Ovary (tissue), 10 donors: ENCODE measurements at places on chromosomes 5 and 9. TPM values are rescaled to one million over a fixed set of nuclear protein-coding genes. Genes with fewer than 3 reads are reported as not detected.

DNA sequence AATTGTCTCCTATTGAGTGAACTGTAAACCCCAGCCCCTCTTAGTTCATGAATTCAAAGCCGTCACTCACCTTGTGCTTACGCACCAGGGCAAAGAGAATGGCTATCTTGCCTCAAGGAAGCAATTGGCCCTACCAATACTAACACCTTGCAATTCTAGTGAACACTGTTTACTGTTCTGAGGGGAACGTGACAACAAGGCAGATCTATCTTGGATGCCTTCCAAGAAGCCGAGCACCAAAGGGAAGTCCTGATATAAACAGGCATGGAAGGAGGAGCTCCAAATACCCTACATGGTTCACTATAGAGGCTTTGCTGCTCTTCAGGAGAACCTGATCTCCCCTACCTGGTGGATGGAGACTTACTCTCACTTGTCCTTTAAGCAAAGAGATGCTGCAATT, 1.7 kb upstream of the PLPPR1 start:
- peaks cover 8% of the 10 kb centered on the region for H3K4me1 ChIP-seq
- no peak overlapping the region for H3K4me3 ChIP-seq
- DNase-seq, result no peak
- no peaks in the 10 kb centered on the region for H3K27me3 ChIP-seq

DNA sequence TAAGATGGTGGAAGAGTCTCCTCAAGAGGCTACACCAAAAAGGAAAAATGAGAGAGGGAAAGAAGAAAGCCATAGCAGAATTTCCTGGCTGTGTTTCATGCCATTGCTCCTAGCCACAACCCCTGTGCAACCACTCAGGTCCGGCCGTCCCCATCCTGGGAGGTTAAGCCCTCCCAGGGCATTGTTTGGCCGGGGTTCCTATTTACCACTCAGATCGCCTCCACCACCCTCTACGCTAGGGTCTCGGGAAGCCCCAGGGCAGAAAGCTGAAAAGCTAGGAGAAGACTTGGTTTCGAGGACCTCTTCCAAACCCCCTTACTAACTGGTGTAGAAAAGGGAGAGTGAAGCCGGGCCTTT, 715 bp downstream of the RC3H2 start:
- peak; percentile 26 for DNase-seq
- H3K36me3 ChIP-seq, result no peaks in the 10 kb centered on the region
- H3K4me3 ChIP-seq, result peak overlapping the region; percentile 100
- H3K27ac ChIP-seq, result peak overlapping the region; percentile 83
- no peaks in the 10 kb centered on the region for H3K27me3 ChIP-seq

DNA sequence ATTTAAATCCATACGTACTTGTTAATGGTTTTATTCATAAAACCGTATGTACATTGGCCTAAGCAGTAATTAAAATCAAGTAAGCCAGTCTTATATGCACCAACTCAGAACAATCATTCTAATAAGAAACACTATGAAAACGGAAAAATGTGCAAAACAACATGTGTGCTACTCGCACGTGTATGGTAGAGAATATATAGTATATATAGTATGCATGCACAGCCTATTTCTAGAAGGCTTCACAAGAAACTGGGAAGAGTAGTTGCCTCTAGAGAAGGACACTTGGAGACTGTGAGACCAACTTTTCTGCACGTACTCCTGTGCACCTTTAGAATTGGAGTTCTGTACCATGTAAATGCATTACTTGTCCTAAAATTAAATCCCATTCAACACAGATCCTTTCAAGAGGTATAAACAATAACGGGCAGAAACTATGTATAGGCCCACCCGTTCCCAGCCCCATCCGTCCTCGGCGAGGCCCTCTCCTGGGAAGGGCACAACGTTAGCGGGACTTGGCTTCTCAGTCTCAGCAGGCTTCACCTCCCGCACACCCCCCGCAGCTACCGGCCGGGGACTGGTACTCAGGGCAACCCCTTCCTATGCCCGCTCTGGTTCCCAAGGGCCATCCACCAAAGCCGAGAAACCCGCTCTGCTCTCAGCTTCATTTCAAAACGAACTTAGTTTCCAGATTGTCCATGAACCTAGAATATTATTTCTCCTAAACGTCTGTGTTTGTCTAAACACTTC, 2.0 kb downstream of the CDC14B start:
- H3K36me3 ChIP-seq, result no peaks in the 10 kb centered on the region
- H3K4me1 ChIP-seq, result no peaks in the 10 kb centered on the region
- no peak for DNase-seq
- no peaks in the 10 kb centered on the region for H3K27me3 ChIP-seq
- no peak overlapping the region for H3K4me3 ChIP-seq

DNA sequence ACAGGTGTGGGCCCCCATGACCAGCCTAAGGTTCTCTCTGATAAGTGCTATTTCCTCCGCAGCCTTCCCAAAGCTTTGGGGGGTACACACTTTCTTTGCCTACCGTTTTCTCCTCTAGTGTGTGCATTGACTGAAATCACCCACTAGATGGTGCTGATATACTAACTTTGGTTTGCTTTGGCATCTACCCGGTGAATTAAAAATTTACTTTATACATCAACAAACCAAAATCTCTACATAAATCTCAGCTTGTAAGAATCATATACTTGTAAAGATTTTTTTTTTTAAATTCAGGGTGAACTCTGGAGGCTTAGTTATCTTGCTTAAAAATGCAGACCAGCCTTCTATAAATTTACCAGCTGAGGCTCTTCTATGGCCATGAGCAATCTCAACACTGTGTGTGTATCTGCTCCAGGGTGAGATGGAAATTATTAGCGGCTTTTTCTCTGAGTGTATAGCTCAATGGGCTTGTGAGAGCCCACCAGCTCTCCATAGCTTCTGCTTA, 475.7 kb upstream of the TNC start:
- no peak overlapping the region for H3K4me3 ChIP-seq
- H3K4me1 ChIP-seq, result no peaks in the 10 kb centered on the region
- no peaks in the 10 kb centered on the region for H3K36me3 ChIP-seq
- DNase-seq, result no peak
- no peak overlapping the region for H3K27ac ChIP-seq

GRCh38 chr5:122942164-122942914, 94.2 kb downstream of the PPIC start:
- DNase-seq, result no peak
- H3K4me1 ChIP-seq, result peaks cover 3% of the 10 kb centered on the region
- H3K4me3 ChIP-seq, result no peak overlapping the region
- H3K36me3 ChIP-seq, result no peaks in the 10 kb centered on the region
- no peak overlapping the region for H3K27ac ChIP-seq
- H3K27me3 ChIP-seq, result no peaks in the 10 kb centered on the region

GRCh38 chr5:13926731-13927130, 17.8 kb downstream of the DNAH5 start:
- H3K4me3 ChIP-seq, result no peak overlapping the region
- H3K36me3 ChIP-seq, result no peaks in the 10 kb centered on the region
- no peak for DNase-seq
- no peak overlapping the region for H3K27ac ChIP-seq
- no peaks in the 10 kb centered on the region for H3K27me3 ChIP-seq

GRCh38 chr5:174624733-174625522, 99.5 kb upstream of the MSX2 start:
- no peaks in the 10 kb centered on the region for H3K4me1 ChIP-seq
- H3K4me3 ChIP-seq, result no peak overlapping the region
- H3K27me3 ChIP-seq, result no peaks in the 10 kb centered on the region
- no peak overlapping the region for H3K27ac ChIP-seq
- no peak for DNase-seq
- H3K36me3 ChIP-seq, result no peaks in the 10 kb centered on the region

DNA sequence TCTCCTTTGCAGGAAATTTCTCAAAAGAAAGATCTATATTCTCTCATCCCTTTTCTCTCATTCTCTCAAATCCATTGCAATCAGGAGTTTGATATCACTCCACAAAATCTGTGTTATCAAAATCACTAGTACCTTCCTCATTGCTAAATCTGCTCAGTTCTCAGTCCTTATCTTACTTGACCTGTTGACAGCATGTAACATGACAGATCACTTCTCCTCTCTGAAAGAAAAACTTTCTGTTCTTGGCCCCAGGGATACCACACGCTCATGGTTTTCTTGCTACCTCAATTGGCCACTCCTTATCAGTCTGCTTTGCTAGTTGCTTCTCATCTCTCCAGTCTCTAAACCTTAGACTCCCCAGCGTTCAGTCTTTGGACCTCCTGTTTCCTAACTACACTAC, 22.1 kb downstream of the SRP19 start:
- H3K4me3 ChIP-seq, result no peak overlapping the region
- no peaks in the 10 kb centered on the region for H3K36me3 ChIP-seq
- H3K4me1 ChIP-seq, result no peaks in the 10 kb centered on the region
- no peaks in the 10 kb centered on the region for H3K27me3 ChIP-seq
- no peak for DNase-seq

GRCh38 chr9:116156621-116157314, 3.2 kb downstream of the PAPPA start:
- H3K4me3 ChIP-seq, result peak overlapping the region; percentile 31
- peak; percentile 74 for DNase-seq
- H3K36me3 ChIP-seq, result no peaks in the 10 kb centered on the region
- H3K27me3 ChIP-seq, result no peaks in the 10 kb centered on the region

- H3K4me1 ChIP-seq, result no peaks in the 10 kb centered on the region
- no peak for DNase-seq
- no peaks in the 10 kb centered on the region for H3K27me3 ChIP-seq
- H3K4me3 ChIP-seq, result no peak overlapping the region
- no peaks in the 10 kb centered on the region for H3K36me3 ChIP-seq
- no peak overlapping the region for H3K27ac ChIP-seq
Observed at GRCh38 chr9:37840560-37841194, 40.1 kb downstream of the DCAF10 start.

GRCh38 chr5:74199436-74200210, 440.9 kb downstream of the ENC1 start:
- no peaks in the 10 kb centered on the region for H3K36me3 ChIP-seq
- H3K4me3 ChIP-seq, result no peak overlapping the region
- H3K27me3 ChIP-seq, result no peaks in the 10 kb centered on the region
- H3K4me1 ChIP-seq, result peaks cover 8% of the 10 kb centered on the region

DNA sequence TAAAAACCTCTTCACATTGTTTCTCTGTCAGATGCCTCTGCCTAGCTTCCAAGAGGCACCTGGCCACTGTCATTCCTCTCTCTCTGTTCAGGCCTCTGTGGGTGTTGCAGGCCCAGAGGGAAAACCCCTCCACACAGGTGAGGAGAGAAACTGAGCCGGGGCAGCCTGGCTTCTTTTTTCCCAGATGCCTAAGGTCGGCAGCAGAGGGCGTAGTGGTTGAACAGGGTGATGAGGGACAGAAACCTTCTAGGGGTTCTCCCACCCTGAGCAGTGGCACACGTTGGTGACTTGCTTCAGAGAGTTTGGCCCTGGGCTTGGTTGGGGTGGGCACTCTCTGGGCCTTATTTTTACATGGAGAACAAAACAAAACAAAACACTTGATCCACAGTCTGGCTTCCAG, 12.2 kb downstream of the IL9 start:
- H3K4me1 ChIP-seq, result peaks cover 6% of the 10 kb centered on the region
- H3K27me3 ChIP-seq, result no peaks in the 10 kb centered on the region

DNA sequence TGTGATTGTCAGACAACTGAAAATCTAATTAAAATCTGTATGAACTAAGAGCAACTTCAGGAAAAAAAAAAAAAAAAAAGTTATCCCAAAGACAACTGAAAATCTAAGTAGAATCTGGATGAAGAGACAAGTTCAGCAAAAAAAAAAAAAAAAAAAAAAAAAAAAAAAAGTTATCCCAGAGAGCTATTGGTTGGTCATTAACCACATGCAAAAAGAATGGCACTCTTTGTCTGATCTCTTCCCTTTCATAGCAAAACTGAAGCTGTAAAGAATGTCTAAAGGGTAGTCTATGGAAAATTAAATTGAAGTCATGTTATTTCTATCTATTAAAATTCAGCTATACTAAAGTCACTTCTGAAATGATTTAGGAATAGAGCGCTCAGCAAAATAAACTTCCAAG, 32.9 kb downstream of the STRBP start:
- no peaks in the 10 kb centered on the region for H3K36me3 ChIP-seq
- no peak for DNase-seq
- no peaks in the 10 kb centered on the region for H3K4me1 ChIP-seq
- H3K4me3 ChIP-seq, result no peak overlapping the region
- H3K27me3 ChIP-seq, result no peaks in the 10 kb centered on the region

- no peak for DNase-seq
- H3K36me3 ChIP-seq, result no peaks in the 10 kb centered on the region
- H3K27me3 ChIP-seq, result no peaks in the 10 kb centered on the region
- H3K27ac ChIP-seq, result no peak overlapping the region
- H3K4me1 ChIP-seq, result no peaks in the 10 kb centered on the region
Observed at GRCh38 chr5:167934551-167934971, 356.9 kb upstream of the WWC1 start.

- H3K27me3 ChIP-seq, result no peaks in the 10 kb centered on the region
- no peaks in the 10 kb centered on the region for H3K36me3 ChIP-seq
- DNase-seq, result no peak
- no peak overlapping the region for H3K4me3 ChIP-seq
- H3K4me1 ChIP-seq, result no peaks in the 10 kb centered on the region
- H3K27ac ChIP-seq, result no peak overlapping the region
Observed at GRCh38 chr5:126067404-126067803, 355.8 kb upstream of the GRAMD2B start.

DNA sequence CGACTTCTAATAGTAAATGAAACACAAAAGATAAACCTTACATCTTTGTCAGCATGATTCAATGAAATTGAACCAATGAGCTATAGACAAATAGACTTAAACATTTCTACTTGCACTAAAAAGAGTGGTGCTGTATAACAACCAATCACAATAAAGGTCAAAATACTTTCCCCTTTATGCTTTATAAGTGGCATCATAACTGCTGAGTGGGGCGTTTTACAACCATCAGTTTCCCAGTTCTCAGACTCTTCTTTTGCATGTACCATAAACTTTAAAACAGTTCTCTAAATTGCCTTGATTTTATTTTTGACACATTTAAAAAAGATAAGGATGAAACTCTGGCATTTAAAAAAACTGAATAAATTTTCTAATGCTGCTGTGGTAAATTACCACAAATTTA, 356.2 kb downstream of the NNT start:
- no peak overlapping the region for H3K4me3 ChIP-seq
- no peak overlapping the region for H3K27ac ChIP-seq
- no peak for DNase-seq
- H3K27me3 ChIP-seq, result no peaks in the 10 kb centered on the region
- H3K4me1 ChIP-seq, result no peaks in the 10 kb centered on the region

GRCh38 chr9:131020388-131020787, 11.4 kb downstream of the LAMC3 start:
- no peak overlapping the region for H3K27ac ChIP-seq
- DNase-seq, result no peak
- no peaks in the 10 kb centered on the region for H3K36me3 ChIP-seq

DNA sequence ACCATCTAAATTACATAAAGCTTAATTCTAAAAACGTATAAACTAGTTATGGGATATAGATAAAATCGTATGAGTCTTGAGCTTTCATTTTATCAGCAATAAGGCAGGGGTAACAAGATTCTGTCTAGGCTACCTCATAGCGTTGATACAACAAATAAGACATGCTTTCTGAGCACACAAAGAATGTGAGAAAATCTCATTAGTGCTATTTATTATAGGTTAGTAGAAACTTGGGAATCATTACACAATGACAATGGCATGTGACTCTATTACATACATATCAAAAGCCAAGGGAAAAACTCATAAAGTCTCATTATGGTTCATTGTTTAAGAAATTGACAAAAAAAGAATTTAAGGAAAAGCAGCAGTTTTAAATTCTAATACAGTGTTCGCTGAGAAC, 448.6 kb downstream of the PLK2 start:
- H3K36me3 ChIP-seq, result no peaks in the 10 kb centered on the region
- H3K4me3 ChIP-seq, result no peak overlapping the region
- no peak for DNase-seq

Gene TYRP1
- not detected for total RNA-seq

Gene CAMK4
- 1.4 TPM for total RNA-seq

Gene SPACA9
- 8.2 TPM for total RNA-seq

Gene AQP3
- total RNA-seq, result 9.9 TPM

Gene FBP2
- total RNA-seq, result not detected

Gene F12
- not detected for total RNA-seq

Gene KIF24
- total RNA-seq, result 0.68 TPM

Gene FOXD4L3
- total RNA-seq, result not detected

Gene WDR38
- total RNA-seq, result not detected
